Stimulated activated CD4-positive, alpha-beta T cell treated with anti-CD3 and anti-CD28 coated beads, Interleukin-15, amount 100 ng/mL, for 1 hour (primary cell): ENCODE measurements at places on chromosomes 3 and 15.

DNA sequence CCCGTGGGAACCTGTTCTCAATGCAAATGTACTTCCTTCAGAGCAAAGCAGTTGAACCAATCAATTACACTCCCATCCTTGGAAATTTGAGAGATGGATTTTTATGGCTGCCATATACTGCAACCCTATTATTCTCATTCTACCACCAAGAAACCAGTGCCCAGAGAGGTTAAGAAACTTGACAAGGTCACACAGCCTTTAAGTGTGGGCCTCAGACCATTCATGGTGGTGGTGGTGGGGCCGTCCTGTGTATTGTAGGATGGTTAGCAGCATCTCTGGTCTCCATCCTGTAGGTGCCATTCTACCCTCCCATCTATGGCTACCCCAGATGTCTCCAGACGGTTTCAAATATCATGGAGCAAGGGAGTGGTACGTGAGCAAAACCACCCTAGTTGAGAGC lies 23.4 kb upstream of the RBSN start:
- DNase-seq: no peak

DNA sequence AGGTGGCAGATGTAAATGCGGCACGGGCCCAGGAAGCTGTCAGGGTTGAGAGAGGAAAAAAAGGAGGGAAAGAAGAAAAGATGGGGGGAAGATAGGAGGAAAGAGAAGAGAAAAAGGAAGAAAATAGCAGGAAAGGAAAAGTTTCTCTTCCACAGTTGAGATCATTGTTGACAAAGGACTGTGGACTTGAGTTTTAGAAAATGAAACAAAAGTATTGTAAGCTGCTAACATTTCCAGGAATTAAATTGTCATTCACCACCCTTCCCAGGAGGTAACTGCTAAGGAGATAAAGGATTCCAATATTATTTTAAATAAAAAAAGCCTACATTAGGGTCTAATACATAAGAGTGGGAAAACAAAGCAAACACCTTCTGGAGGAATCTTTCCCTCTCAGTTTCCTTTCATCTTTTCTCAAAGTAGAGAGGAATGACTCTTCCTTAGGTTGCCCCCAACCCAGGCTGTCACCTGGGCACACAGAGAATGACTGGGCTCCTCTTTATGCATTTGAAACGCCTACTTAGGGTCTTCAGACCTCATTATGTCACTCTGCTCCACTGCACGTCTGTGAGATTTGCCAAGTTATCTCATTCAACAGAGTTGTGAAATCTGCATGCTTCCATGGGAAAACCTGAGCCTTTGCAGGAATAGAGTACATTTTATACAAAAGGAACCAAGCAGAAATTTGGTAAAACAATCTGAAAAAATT lies 194.0 kb downstream of the TNIK start:
- no peak for DNase-seq

- DNase-seq: no peak
Observed at GRCh38 chr15:59268168-59268851, 61.7 kb downstream of the LDHAL6B start.

DNA sequence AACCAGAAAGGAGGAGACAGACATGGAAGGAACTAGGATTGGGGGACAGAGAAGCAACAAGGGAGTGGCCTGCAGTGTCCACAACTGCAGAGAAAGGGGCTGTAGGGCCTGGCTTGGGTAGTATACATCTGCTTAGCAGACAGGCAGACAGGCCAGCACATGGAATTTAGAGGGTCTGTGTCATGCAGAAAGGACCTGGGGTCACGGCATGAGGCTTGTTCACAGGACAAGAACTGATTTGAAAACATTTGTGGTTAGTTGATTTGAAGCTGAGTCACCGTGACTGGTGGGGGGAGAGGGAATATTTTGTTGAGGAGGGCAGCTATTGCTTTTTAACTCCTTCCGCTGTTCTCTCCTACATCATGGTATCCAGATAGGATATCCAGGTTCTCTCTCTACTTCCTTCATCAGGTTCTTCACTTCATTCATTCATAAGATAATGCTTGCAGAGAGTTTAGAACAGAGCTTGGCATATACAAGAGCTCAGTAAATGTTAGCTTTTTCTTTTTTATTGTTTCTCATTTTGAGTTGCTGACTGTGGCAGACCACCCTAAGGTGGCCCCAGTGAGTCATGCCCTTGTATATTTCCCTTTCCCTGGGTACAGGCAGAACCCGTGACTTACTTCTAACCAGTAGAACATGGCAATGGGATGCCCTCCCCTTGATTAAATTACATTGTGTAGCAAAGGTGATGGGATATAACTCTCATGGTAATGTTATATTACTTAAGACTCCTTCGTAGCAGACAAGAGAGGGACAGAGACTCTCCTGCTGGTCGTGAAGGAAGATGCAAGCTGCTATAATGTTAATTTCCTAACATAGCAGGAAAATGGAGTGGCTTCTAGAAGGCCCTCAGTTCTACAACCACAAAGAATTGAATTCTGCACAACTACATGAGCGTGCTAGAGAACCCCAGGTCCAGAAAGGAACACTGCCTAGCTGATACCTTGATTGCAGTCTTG lies 95.0 kb upstream of the NMNAT3 start:
- DNase-seq: no peak

GRCh38 chr3:158471639-158472294 lies 99.2 kb upstream of the MLF1 start:
- DNase-seq: no peak

DNA sequence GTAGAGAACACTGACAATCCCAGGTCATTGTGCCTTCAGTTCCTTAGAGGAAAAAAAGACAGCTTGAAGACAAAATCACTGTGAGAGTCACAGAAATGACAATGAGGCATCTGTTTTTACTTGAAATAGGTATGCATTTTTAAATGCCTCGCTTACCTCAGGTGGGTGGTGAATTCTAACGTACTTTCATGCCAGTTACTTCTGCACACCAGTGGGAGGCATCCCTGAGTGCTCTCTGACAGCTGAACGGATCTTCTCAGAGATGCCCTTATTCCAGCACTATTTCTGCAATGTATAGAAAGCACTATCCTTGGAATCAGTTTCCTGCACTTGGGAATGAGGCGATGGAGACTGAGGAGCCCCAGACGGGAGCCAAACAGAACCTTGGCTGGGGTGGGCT lies 16.2 kb downstream of the DPH3 start:
- DNase-seq: no peak
